Renal cortex interstitium (tissue), 15 donors: ENCODE measurements at places on chromosomes 11 and 22.

DNA sequence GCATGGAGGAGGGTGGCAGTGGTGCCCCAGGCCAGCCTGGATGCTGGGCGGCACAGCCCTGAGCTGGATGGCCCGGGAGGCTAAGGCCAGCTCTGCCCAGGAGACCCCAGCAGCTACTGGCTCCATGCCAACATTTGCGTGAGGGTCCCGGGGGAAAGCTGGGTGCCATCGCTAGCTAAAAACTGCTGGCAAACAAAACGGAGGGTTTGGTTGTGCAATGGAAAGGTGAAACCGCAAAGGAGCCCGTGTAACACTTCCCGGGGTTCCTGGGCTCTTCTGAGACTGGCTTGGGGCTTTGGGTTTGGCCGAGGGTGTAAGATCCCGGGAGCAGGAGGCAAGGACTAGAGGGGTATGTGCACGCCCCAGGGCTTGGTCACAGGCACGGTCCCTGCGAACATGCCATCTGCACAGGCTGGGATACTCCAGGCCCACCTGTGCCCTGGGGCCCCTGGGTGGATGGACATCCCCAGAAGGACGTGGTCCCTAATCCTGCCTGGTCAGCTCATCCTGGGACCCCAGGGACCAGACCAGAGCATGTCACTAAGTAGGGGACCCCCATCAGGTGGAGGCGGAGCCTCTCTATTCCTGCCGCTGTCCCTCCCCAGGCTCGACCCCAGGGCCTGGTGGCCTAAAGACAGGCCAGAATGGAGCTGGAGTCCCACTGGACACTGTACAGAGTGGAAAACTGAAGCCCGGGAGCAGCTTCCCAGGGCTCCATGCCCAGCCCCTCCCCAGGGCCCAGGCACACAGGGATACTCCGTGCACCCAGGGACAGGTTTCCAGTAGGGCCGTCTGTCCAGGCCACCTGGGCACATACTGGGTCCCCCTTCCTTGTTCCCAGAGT lies 44.6 kb downstream of the IGF2 start:
- no peak for DNase-seq

DNA sequence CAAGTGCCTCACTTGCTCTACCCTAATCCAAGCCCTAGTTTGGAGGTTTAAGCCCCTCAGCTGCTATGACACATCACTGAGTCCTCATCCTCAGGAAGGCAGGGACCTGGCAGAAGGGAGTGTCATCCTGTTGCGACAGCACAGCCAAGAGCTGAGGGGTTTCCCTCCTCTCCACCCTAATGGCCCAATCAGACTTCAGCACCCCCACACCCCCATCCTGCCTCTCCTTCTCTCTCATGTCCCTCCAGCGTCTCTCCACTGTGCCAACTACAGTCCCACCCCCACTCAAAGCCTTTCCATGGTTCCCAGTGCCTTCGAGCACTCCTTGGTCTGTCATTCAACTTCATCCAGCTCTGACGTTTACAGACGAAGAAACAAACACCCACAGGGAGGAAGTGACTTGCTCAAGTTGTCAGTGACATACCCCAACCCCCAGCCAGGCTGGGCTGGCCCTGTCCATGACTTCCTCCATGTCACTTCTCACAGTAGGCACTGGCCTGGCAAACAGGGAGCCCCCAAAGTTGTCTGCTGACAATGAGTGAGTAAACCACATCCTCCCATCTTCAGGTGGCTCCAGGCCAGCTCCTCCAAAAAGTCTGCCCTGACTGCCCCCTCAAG lies 15.6 kb downstream of the ARAP1 start:
- no peak for DNase-seq

GRCh38 chr22:47801541-47802245 lies 1039.2 kb downstream of the TBC1D22A start:
- no peak for DNase-seq

DNA sequence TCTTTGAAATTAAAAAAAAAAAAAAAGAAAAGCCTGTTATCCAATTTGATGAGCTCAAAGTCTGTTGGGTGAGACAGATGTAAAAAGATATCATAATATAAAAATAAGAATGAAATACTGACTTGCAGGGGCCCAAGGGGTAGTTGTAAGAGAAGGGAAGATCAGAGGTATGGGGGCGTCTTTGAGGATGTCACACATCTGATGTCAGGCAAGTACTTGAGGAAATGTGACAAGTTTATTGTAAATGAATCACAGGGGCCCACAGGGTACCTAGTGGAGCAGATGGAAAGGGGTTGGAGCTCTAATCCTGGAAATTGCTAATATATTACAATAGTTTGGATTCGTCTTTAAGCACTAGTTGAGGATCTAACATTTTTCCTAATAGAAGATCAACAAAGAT lies 131.6 kb downstream of the MAML2 start:
- DNase-seq, result no peak

- DNase-seq, result no peak
Observed at GRCh38 chr11:128533472-128533871, 53.9 kb downstream of the ETS1 start.

DNA sequence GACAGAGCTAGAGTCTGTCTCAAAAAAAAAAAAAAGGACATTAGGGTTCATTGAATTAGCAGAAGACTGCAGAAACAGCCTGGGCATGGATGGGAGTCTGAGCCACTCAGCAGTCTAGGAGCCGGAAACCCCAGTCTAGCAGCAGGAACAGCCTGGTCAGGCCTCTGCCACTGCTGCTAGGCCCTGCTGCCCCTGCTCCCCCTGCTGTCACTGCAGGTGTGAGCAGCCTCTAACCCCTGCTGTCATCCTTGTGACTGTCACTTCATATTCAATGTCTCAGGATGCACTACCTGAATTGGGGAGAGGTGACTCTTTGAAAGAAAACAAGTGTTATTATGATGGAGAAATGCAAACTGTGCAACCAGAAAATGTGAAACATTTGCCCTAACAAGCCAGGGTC lies 7.0 kb upstream of the DDX17 start:
- DNase-seq, result no peak

- no peak for DNase-seq
Observed at GRCh38 chr22:31491218-31491962, 1.7 kb upstream of the EIF4ENIF1 start.

GRCh38 chr11:61671527-61671926 lies 8.7 kb upstream of the DAGLA start:
- DNase-seq, result no peak

DNA sequence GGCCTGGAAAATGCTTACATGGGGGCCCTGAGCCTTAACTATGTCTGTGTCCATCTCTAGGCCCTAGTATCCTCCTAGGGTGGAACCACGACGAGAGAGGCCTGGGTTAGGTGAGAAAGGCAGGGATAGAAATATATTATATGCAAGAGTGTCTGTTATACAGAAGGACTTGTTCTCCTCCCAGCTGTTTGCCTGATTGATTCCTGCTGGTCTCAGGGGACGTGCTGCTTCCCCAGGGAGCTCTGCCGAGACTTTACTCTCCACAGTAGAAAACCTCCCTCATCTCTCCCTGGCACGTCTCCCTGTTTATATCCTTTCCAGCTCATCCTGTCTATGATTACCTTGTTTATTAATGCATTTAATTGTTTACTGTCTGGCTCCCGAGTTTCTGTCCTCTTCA lies 132.6 kb downstream of the MIAT start:
- no peak for DNase-seq

DNA sequence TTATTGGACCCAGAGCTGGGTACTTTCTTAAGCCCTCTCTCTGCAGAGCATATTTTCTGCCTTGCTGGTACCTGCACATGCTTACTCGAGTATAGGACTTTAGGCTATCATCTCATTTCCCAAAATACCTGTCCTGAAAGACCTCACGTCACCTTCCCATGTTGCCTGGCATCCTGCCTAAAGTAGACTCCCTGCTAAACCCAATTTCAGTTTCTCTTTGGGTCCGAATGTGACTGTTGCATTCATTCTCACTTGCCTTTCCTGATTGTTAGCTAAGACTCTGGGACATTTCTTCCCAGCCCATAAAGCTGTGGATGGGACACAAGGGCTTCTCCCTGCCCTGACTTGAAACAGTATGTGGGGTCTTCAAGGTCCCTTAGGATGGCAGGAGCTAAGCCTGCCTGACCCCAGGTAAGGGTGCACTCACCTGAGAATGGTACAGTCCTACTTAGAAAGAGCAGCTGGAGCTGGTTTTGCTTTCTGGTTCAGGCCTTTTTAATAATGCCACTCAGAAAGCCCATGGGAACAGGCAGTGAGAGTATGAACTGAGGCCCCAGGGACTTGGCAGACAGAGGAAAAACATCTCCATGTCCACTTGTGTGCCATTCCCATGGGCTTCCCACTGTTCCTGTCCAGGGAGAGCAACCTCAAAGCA lies 12.9 kb downstream of the OR51E2 start:
- DNase-seq, result no peak

GRCh38 chr11:44998051-44998450 lies 47.4 kb upstream of the TP53I11 start:
- DNase-seq, result no peak

- DNase-seq, result no peak
Observed at GRCh38 chr11:24234822-24235508, 261.9 kb upstream of the LUZP2 start.

GRCh38 chr22:29689880-29690213 lies 30.0 kb upstream of the CABP7 start:
- peak; percentile 43 for DNase-seq

GRCh38 chr11:103889679-103890078 lies 146.8 kb upstream of the DDI1 start:
- DNase-seq, result no peak

DNA sequence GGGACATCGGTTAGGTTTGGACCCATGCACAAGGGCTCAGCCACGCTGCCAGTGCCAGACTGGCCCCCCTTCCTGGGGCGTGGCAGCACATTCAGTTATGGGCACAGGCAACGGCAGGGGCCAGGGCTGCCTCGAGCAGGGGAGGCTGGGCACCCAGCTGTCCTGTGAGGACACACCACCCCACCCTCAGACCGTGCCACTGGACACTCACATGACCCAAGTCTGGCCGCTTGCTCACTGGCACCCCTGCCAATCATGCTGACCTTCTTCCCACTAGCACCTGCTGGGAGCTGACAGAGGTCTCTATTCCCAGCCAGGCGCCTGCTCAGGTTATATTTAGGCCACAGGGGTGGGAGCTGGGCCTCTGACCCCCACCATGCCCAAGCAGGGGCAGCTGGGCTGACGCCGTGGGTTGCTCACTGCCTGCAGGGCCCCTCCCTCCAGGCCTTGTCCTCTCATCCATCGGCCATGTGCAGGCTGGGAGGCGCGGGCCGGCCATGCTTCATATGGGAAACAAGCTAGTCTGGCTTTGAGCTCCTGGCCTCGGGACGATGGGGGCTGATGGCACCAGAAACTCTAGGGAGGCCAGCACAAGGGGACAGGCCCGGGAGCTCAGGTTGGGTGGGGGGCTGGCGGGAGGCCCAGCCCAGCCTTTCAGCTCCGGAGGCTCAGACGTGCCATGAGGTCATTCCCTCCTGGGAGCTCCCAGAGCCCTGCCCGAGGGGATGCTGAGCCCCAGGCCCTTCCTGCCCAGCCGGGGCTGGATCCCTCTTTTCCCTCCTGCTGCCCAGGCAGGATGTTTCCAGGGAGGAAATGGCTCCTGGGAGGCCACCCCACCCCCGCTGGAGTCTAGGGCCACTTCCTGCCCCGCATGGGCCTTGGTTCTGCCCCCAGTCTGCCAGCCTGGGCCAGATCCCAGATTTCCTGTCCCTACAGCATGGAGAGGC lies 15.2 kb upstream of the TBX1 start:
- DNase-seq, result no peak

- no peak for DNase-seq
Observed at GRCh38 chr22:30167734-30168133, 78.8 kb downstream of the LIF start.

- DNase-seq, result no peak
Observed at GRCh38 chr11:88447281-88447680, 109.7 kb upstream of the CTSC start.

GRCh38 chr11:271319-271715 lies 6.9 kb upstream of the NLRP6 start:
- DNase-seq, result no peak

- DNase-seq, result peak; percentile 41
Observed at GRCh38 chr11:100220801-100221200, 466.3 kb upstream of the ARHGAP42 start.

DNA sequence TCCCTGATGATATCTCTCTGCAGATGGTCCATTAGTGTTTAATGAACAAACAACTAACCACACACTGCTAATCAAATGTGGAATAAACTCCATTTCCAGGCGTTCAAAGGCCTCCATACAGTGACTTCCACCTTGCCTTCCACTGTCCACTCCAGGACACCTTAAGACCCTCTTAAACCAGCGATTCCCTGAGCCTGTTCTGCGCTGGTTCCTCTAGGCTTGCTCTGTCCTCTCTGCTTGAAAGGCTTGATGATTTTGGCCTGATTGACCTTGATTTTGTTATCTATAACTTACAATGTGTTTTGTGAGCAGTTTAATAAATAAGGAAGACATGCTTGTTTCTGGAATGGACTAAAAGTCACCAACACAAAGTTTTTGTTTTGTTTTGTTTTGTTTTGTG lies 12.0 kb downstream of the OVCH2 start:
- DNase-seq, result no peak

- no peak for DNase-seq
Observed at GRCh38 chr11:62108971-62109404, 14.8 kb upstream of the INCENP start.

DNA sequence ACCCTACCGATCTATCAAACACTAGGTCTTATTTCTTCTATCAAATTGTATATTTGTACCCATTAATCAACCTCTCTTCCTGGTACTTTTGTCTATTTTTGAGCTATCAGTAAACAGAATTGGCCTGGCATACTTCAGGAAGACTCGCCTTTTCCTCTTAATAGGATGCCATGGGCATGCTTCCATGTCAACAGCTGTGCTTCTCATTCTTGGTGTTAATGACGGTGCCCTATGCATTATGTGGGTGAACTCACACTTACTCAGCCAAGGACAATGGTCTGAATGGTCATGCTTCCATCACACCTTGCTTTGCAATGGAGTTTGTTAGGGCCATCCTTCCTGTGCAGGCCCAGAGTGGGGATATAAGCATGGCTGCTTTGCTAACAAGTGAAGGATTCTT lies 521.8 kb downstream of the MIAT start:
- no peak for DNase-seq

GRCh38 chr11:71129624-71130023 lies 122.8 kb downstream of the SHANK2 start:
- DNase-seq, result no peak

DNA sequence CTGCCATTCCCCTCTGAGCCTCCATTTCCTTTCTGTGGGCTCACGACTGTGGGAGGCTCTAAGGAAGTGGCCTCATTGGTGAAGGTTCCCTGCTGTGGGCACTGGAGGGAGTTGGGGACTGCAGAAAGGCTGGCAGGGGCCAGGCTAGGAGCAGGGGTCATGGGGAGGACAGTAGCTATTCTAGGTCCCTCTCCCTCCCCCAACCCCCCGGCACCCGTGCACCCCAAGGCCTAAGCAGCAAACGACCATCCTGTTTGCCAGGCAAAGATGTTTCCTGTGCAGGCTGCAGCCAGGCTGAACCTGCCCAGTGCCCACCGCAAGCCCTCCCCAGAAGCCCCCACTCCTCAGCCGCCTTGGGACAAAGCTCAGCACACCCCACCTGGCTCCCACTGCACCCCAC lies 189.4 kb downstream of the MN1 start:
- DNase-seq, result no peak
